ENCODE measurements at places on chromosomes 11 and 22. TPM values are rescaled to one million over a fixed set of nuclear protein-coding genes. Genes with fewer than 3 reads are reported as not detected.

NFRKB gene
- 27.2 TPM for total RNA-seq

GRCh38 chr11:44004452-44005062, 43.2 kb upstream of the ACCSL start:
- H3K36me3 ChIP-seq, result no peaks in the 10 kb centered on the region
- DNase-seq, result no peak
- H3K27me3 ChIP-seq, result peaks cover 4% of the 10 kb centered on the region
- no peak overlapping the region for H3K27ac ChIP-seq
- no peak overlapping the region for H3K4me3 ChIP-seq

DNA sequence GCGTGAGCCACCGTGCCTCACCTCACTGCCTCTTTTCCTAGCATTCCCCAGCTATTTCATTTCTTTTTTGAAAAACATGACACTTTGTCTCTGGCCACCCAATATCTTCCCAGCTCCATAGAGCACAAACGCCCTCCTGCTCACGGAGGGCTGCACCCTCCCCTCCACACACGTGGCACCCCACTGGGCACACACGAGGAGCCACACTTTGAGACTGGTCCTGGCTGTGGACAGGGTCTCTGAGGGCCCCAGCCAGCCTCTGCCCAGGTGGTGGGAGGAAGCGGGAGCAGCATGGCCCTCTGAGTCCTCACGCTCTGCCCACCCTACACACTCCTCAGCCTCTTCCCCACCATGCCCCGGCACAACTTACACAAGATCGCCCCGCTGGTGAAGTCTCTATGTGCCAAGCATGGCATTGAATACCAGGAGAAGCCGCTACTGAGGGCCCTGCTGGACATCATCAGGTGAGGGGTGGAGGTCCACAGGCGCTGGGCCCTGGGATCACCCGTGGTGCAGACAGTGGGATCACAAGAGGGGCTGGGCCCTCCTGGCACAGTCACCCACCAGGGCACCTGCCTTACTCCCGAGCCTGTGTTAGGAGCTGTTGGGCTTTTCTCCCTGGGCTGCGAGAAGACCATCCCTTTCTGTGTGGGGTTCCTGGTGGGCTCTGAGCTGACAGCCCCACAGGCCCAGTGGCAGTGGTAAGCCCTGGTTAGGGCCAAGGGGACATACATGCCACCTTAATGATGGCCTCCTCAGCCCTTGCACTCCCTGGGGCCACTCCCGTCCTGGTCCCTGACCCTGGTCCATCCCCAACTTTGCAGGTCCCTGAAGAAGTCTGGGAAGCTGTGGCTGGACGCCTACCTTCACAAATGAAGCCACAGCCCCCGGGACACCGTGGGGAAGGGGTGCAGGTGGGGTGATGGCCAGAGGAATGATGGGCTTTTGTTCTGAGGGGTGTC, 26.2 kb downstream of the FADS3 start:
- peaks cover 2% of the 10 kb centered on the region for H3K36me3 ChIP-seq
- H3K27me3 ChIP-seq, result no peaks in the 10 kb centered on the region
- H3K4me3 ChIP-seq, result no peak overlapping the region
- DNase-seq, result no peak
- H3K27ac ChIP-seq, result no peak overlapping the region

DNA sequence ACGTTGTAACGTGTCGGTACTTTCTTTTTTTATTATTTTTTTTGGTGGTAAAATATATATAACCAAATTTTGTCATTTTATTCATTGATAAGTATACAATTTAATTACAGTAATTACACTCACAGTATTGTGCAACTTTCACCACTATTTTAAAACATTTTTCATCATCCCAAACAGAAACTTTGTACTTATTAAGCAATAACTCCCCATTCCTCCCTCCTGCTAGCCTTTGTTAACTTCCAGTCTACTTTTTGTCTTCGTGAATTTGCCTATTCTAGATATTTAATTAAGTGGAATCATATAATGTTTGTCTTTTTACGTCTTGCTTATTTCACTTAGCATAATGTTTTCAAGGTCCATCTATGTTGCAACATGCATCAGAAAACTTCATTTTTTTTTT, 58.5 kb downstream of the STIM1 start:
- H3K4me1 ChIP-seq, result peaks cover 74% of the 10 kb centered on the region
- H3K36me3 ChIP-seq, result peaks cover 3% of the 10 kb centered on the region
- no peak for DNase-seq
- H3K4me3 ChIP-seq, result no peak overlapping the region

- peaks cover 15% of the 10 kb centered on the region for H3K36me3 ChIP-seq
- H3K4me1 ChIP-seq, result no peaks in the 10 kb centered on the region
- no peak overlapping the region for H3K27ac ChIP-seq
- no peak for DNase-seq
- H3K27me3 ChIP-seq, result no peaks in the 10 kb centered on the region
- H3K4me3 ChIP-seq, result no peak overlapping the region
These were observed 15.9 kb downstream of the CHID1 start for GRCh38 chr11:894575-895201.

CARD18 gene
- total RNA-seq, result not detected

- H3K27ac ChIP-seq, result no peak overlapping the region
- no peak for DNase-seq
- H3K4me1 ChIP-seq, result no peaks in the 10 kb centered on the region
- no peak overlapping the region for H3K4me3 ChIP-seq
- H3K27me3 ChIP-seq, result peaks cover 49% of the 10 kb centered on the region
These were observed 7.5 kb downstream of the ELMOD1 start for GRCh38 chr11:107598225-107599139.

DNA sequence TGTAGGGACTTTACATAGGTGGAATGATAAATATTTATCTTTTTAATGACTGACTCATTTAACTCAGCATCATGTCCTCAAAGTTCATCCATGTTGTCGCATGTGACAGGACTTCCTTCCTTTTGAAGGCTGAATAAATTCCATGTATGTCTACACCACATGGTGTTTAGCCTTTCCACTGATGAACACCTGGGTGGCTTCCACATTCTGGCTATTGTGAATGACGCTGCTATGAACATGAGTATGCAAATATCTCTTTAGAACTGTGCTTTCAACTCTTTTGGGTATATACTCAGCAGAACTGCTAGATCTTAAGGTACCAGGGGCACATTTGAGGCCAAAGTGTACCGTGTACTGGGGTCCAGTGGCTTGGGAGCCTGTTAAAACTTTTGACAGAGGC, 24.1 kb downstream of the LARGE1 start:
- no peak for DNase-seq
- peak overlapping the region; percentile 50 for H3K4me3 ChIP-seq
- H3K27me3 ChIP-seq, result no peaks in the 10 kb centered on the region

DNA sequence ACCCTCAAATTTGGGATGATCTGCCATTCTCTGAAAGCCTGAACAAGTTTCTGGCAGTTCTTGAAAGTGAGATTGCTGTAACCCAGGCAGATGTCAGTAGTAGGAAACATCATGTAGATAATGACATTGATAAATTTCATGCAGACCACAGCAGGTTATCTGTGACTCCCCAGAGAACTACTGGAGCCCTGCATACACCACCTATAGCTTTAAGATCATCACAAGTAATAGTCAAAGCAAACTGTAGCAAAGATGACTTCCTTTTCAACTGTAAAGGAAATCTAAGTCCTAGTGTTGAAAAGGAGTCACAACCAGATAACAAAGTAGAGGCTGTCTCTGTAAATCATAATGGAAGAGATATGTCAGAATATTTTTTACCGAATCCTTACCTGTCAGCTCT, 31.0 kb downstream of the DDIAS start:
- peaks cover 57% of the 10 kb centered on the region for H3K4me1 ChIP-seq
- no peak overlapping the region for H3K4me3 ChIP-seq
- peaks cover 2% of the 10 kb centered on the region for H3K36me3 ChIP-seq
- DNase-seq, result no peak
- peak overlapping the region; percentile 55 for H3K27ac ChIP-seq

FZD4 gene
- total RNA-seq, result not detected

DNA sequence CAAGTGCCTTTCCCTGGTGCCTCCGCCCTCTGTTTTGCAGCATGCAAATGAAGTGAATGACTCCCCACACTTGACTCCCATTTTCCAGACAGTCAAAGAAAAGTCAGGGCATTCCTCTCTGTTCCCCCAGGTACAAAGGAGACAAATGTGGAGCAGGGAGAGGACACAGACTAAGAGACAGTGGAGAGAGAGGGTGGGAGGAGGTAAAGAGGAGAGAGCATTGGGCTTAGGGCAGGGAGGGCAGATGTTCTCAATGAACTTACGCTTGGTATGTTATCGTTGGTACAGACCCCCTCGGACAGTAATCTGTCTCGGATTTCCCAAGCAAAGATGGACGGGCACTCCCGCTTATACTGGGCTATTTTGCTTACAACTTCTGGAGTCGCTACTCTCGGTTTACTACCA, 9.8 kb downstream of the PAX6 start:
- DNase-seq, result no peak
- H3K27me3 ChIP-seq, result peaks cover 70% of the 10 kb centered on the region
- no peak overlapping the region for H3K4me3 ChIP-seq
- no peak overlapping the region for H3K27ac ChIP-seq

GRCh38 chr22:29203488-29204454, 1.9 kb upstream of the EMID1 start:
- no peaks in the 10 kb centered on the region for H3K36me3 ChIP-seq
- peaks cover 20% of the 10 kb centered on the region for H3K4me1 ChIP-seq
- no peak overlapping the region for H3K4me3 ChIP-seq

KRTAP5-7 gene
- total RNA-seq, result 0.24 TPM

DNA sequence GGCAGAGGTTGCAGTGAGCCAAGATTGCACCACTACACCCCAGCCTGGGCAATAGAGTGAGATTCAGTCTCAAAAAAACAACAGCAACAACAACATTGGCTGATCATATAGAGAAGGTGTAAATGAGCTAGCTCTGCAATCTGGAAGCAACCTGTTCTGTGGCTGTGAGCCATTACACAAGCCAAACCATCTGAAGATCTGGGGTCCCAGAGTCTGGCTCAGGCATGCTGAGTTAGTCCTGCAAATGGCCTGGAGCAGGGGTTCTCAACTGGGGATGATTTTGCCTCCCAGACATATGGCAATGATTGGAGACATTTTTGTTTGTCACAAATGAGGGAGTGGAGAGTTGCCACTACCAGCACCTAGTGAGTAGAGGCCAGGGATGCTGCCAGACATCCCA, 42.3 kb upstream of the RAB1B start:
- no peaks in the 10 kb centered on the region for H3K27me3 ChIP-seq
- DNase-seq, result no peak

DNA sequence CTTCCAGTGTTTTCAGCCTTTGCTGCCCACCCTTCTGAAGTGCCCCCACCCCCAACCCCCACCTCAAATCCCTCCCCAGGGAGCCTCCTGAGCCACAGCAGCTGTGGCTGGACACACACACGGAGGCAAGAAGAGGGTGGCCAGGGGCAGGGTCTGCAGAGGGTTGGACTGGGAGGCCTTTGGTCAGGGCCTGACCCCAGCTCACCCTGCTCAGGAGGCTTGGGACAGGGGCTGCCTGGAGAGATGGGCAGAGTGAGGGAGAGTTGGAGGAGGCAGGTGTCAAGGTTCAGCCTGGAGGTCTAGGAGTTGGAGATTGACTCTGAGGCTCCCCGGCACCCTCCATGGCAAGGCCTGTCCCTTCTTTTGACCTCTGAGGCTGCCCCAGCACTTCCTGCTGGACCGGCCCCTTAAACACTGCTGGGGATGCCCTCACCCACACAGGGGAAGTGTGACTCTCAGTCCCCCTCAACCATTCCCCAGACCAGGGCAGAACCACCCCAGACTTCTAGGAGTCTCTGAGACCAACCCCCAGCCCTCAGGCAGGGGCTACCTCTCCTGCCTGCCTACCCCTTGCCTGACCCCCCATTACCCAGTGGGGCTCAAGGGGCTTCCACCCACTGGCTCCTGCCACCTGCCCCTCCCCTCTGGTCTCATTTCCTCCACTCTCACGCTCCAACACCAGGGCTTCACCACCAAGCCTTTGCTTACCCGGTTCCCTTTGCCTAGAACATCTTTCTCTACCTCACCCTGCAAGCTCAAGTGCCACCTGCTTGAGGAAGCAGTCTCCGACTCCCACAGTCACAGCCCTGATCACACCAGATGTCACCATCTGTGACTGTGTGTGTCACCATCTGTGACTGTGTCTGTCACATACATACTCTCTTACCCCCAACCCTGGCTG, 8.6 kb downstream of the ARAP1 start:
- no peaks in the 10 kb centered on the region for H3K27me3 ChIP-seq
- peaks cover 94% of the 10 kb centered on the region for H3K4me1 ChIP-seq
- H3K4me3 ChIP-seq, result peak overlapping the region; percentile 44
- peaks cover 7% of the 10 kb centered on the region for H3K36me3 ChIP-seq
- DNase-seq, result peak; percentile 51

- peaks cover 84% of the 10 kb centered on the region for H3K4me1 ChIP-seq
- DNase-seq, result peak; percentile 44
- no peaks in the 10 kb centered on the region for H3K27me3 ChIP-seq
- H3K27ac ChIP-seq, result peak overlapping the region; percentile 96
These were observed 2.9 kb upstream of the BID start for GRCh38 chr22:17777005-17777716.

GRCh38 chr11:118837868-118838267, 45.8 kb upstream of the CXCR5 start:
- H3K27ac ChIP-seq, result peak overlapping the region; percentile 46
- peaks cover 63% of the 10 kb centered on the region for H3K4me1 ChIP-seq
- DNase-seq, result no peak
- H3K36me3 ChIP-seq, result no peaks in the 10 kb centered on the region

OTOG gene
- not detected for total RNA-seq

DNA sequence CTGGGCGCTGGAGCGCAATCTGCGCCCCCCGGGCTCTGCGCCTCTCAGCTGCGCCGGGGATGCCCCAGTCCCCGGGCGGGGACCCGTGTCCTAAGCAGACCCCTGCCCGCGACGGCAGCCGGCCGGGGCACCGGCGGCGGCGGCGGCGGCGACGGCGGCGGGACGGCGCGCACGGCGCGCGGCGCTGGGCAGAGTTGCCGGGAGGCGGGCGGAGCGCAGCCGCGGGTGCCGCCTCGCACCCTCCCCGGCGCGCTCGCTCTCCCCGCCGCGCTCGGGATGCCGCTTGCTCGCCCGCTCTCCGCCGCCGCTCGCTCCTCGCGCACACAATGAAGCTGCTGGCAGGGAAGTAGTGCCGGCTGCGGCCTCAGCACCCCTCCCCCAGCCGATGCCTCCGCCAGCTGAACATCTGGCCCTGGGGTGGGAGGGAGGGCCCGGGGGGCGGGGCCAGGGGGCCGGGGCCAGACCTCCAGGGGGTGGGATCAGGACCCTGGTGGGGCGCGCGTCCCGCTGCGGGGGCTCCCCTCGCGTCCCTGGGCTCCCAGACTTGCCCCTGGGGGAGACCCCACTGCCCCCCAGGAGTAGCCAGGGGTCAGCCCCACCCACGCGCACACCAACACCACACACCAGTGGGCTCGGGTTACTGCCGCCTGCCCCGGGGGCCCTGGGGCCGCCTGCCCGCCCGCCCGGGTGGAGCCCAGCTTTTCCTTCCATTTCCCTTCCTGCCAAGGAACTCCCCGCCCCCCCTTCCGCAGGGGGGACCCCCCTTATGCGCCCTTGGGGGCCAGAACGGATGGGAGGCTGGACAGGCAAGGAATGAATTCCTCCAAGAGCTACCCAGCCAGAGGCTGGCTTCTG, at the start of gene RCOR2:
TSS of gene RCOR2 (minus strand) at position 328 of the 855 bp plus-strand sequence. CDS start 708 bp downstream, outside the sequence.
- no peaks in the 10 kb centered on the region for H3K36me3 ChIP-seq
- peak within 1 kb of the TSS; percentile 80 for H3K4me3 ChIP-seq
- H3K27me3 ChIP-seq, result peaks cover 2% of the 10 kb centered on the region
- no peak within 1 kb of the TSS for H3K27ac ChIP-seq
- peaks cover 19% of the 10 kb centered on the region for H3K4me1 ChIP-seq
- DNase-seq, result peak; percentile 58

All from activated B cell treated with CpG ODN at 0.5 μM for 24 hours (primary cell).